Activated CD8-positive, alpha-beta memory T cell treated with anti-CD3 and anti-CD28 coated beads for 4 hours (primary cell): ENCODE measurements at places on chromosomes 6 and 20.

GRCh38 chr6:12173181-12173580 is 117.0 kb upstream of the EDN1 start:
- no peak for DNase-seq

GRCh38 chr6:147741389-147741788 is 232.9 kb downstream of the SAMD5 start:
- no peak for DNase-seq

DNA sequence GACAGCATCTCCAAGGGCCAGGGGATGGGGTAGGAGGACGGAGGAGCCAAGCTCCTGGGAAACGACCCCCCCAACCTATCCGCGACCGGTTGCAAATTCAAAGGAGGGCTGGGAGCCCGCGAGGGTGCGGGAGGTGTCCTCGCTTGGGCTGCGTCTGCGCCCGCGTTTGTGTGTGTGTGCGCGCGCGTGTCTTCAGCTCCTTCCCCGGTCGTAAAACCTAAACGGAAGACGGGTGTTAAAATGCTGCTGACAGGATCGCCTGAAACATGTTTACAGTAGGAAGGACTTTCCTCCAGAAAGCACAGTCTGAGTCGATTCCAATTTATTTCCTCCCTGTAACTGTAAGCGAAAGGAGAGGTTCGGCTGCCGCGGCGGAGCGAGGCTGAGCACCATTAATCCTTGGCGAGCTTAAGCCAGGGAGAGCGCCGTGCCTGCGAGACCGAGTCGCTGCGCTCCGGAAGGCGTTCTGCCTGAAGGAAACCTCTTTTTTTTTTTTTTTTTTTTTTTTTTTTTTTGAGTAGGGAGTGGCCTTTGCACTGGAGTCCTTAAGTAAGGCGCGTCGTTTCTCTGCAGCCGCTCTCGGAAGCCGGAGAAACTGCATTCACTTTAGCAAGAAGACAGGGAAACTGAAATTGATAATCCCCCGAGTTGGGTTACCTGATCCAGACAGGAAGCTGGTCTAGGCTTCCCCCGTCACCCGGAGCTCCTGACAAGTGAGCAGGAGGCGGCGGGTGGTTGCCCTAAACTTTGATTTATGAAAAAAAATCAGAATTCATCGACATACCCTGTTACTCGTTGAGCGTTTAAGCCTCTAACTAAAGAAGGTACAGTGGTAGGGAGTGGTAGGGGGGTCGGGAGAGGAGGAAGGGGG is 4.8 kb upstream of the SOX4 start:
- DNase-seq: no peak

DNA sequence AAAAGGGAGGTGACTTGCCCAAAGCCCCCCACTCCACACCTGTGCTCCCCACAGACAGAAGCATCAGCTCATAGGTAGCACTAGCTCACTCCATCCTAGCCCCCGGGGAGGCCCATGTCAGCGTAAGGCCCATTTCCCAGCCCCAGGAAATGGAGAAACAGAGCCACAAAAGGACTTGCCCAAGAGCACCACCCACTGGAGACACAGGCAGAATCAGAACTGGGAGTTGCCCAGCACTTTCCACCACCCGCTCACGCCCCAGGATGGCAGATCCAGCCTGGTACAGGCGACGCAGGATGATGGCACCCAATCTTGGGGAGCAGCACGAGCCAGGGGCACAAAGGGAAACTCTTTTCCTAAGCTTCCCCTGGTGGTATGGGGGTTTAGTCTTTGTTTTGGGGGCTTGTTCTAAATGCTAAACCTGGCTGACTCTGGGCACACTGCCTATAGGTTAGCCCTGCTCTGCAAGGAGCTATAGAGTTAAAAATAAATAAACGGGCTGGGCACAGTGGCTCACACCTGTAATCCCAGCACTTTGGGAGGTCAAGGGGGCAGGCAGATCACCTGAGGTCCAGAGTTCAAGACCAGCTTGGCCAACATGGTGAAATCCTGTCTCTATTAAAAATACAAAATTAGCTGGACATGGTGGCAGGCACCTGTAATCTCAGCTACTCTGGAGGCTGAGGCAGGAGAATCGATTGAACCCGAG is 11.8 kb downstream of the C20orf203 start:
- no peak for DNase-seq

- DNase-seq: no peak
Measured at GRCh38 chr6:168506460-168506859, 65.5 kb downstream of the SMOC2 start.

DNA sequence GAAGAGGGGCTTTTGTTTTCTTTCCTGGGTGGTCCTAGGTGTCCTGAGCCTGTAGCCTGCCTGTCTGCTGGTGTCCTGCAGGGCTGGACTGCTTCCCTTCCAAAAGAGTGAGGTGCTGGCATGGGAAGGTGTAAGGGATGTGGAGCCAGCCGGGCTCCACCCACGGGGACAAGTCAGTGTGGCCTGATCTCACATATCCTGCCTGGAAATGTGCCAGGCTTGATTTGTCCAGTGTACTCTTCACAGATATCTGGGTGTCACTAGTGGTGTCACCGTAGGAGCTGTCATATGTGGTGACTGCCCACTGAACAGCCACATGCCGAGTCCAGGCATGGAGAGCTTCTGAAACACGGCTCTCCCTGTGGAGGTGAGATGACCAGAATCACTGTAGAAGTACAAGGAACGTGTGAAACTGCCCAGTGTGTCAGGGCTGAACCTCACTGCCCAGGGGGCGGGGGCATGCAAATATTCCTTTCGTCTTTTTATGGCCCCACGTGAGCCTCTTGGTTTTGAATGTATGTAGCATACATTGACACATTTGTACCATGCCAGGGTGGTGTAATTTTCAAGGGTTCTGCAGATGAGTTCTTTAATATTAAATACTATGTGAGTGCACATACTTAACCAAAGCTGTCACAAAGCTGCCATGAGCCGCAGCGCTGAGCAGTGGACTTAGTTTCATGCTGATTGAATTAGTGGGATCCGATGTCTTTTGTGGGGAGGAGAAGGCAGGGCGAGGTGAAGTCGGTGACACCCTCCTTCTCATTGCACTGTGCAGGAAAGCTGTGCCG is 55.8 kb downstream of the CDH4 start:
- DNase-seq: no peak

- DNase-seq: no peak
Measured at GRCh38 chr20:29419378-29419777, 1838.1 kb upstream of the DEFB115 start.

- DNase-seq: no peak
Measured at GRCh38 chr6:47360388-47360787, 50.7 kb upstream of the TNFRSF21 start.

- DNase-seq: no peak
Measured at GRCh38 chr6:149443411-149444181, 41.2 kb downstream of the ZC3H12D start.

DNA sequence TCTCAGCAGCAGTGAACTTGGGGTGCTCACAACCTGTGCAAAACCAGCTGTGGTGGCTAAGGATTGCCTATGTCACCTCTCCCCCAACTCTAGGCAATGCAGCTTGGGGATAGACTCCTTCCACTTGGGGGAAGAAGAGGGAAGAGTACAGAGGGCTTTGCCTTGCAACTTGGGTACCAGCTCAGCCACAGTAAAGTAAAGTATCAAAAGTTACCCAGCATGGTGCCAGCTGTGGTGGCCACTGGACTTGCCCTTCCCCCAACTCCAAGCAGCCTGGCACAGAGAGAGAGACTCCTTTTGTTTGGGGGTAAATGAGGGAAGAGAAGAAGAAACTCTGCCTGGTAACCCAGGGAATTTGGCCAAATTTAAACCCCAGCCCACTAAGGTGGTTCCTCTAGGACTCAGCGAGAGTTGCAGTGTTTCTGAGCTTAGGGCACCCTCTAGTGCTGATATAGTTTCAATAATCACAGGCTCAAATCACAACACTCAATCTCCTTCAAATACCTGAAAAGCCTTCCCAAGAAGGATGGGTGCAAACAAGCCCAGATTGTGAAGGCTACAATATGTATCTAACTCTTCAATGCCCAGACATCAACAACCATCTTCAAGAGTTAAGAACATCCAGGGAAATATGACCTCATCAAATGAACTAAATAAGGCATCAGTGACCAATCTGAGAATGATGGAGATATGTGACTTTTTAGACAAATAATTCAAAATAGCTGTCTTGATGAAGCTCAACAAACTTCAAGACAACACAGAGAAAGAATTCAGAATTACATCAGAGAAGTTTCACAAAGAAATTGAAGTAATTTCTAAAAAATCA is 7.6 kb upstream of the DEFB129 start:
- DNase-seq: no peak

DNA sequence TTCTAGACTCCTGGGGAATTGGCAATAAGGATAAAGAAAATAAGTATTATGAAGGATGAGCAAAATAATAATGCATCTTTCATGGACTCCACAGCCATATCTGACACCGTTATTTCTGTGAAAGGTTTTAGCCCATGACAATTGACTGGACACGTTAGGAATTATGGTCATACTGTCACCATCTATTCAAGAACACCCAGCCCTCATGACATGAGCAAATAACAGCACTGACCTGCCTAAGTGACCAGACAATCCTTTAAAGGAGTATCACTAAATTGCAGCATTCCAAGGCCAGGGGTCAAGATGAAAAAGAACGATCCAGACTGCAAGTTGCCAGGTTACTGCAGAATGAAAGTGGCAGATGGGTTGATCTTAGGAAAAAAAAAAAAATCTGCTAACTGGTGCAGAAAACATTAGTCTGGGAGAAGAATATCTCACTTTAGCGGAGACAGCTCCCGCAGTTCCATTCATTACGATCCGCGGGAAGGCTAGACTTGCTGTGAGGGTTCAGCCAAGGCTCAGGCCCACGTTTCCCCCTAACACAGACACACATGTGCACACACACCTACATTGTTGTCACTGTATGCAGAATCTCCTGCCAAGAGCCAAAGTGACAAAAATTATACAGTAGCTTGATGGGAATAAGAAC is 237.7 kb upstream of the AGPAT4 start:
- no peak for DNase-seq

DNA sequence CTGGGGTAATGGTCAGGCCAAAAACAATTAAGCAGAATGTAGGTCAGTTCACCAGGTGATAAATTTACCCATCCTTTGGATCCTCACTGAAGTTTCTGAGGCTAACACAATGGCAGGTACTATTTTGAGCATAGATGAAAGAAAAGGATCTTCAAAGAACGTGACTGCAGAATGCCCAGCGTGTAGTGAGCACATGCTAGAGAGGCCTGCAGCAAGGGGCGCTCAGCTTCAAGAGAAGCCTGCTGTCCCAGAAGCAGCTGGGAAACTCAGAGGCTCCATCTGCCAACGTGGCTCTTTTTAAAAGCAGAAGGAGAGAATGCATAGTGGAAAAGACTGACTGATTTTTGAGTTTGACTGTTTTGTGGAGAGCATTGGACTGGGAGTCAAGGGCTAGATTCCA is 57.4 kb downstream of the CD83 start:
- no peak for DNase-seq

GRCh38 chr20:53148771-53149147 is 176.6 kb downstream of the TSHZ2 start:
- no peak for DNase-seq

DNA sequence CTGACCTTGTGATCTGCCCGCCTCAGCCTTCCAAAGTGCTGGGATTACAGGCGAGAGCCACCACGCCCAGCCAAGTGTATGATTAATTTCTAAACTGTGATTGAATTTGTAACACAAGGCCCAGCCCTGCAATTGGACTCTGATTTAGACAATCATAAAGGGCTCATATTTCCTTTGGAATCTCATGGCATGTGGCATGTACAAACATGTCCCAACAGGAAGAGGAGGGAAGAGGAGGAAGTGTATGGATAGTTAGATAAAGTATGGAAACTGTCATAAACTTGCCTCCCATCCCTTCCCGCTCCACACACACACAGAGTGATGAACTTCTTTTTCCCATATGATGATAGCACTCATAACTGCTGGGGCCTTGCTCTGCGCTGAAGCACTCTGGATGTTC is 27.2 kb upstream of the QKI start:
- no peak for DNase-seq

DNA sequence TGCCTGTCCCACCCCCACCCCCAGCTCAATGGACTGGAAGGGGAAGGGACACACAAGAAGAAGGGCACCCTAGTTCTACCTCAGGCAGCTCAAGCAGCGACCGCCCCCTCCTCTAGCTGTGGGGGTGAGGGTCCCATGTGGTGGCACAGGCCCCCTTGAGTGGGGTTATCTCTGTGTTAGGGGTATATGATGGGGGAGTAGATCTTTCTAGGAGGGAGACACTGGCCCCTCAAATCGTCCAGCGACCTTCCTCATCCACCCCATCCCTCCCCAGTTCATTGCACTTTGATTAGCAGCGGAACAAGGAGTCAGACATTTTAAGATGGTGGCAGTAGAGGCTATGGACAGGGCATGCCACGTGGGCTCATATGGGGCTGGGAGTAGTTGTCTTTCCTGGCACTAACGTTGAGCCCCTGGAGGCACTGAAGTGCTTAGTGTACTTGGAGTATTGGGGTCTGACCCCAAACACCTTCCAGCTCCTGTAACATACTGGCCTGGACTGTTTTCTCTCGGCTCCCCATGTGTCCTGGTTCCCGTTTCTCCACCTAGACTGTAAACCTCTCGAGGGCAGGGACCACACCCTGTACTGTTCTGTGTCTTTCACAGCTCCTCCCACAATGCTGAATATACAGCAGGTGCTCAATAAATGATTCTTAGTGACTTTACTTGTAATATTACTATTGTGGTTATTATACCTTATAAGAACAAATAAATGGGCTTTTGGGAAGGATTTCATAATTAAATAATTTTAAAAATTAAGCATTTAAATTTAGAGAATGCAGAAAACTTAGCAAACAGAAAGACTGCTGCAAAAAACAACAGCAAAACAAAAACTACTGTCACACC is 8.4 kb downstream of the CDKN1A start:
- no peak for DNase-seq

GRCh38 chr20:34538671-34539123 is 19.8 kb upstream of the MAP1LC3A start:
- peak; percentile 22 for DNase-seq

GRCh38 chr6:16694781-16695578 is 66.3 kb downstream of the ATXN1 start:
- DNase-seq: no peak

- DNase-seq: no peak
Measured at GRCh38 chr20:31663838-31664695, 26.4 kb downstream of the COX4I2 start.

DNA sequence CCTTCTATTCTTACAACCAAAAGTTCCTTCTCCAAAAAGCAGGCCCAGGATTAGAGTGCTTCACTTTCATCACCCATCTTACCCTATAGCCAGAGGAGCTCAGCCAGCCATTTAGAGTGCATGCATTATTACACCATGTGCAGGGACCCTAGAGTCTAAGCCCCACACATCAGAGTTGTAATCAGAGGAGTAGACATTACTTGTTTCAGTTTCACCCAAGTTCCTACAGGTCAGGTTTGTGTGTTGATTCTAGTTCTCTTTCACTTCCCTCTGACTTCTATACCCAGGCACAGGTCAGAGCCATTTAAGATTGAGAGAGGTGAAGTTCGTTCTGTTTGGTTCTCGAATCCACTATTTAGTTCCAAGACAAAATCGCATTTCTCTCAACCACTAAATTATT is 16.3 kb upstream of the ARFGEF3 start:
- no peak for DNase-seq

DNA sequence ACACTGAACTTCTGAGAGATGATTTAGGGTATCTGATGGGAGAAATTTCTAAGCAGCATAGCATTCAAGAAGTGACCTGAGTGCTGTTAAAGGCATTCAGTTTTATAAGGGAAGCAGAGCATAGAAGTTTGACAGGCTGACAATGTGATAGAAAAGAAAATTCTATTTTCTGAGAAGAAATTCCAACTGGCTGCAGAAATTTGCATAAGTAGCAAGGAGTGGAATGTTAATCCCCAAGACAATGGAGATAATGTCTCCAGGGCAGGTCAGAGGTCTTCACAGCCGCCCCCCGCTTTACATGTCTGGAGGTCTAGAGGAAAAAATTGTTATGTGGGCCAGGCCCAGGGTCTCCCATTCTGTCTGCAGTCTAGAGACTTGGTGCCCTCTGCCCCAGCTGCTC is 1361.8 kb upstream of the EYS start:
- DNase-seq: no peak
